ENCODE measurements at places on chromosomes 3 and 15. TPM values are rescaled to one million over a fixed set of nuclear protein-coding genes. Genes with fewer than 3 reads are reported as not detected.

DNA sequence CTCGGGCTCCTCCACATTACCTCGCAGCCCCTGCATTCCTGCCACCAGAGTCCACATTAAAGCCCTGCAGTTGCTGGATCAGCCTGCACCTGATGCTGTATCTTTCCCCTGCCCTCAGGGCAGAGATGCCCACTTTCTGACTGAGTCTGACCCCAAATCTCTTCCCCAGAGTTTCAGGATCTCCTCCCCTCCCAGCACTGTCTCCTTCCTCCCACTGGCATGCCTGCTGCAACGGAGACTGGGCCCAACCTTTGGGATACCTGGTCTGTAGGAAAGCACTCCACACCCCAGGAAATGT, 20.6 kb upstream of the GP9 start:
- no peak for DNase-seq

GRCh38 chr15:42491539-42492225, 741 bp upstream of the ZNF106 start:
- no peak for DNase-seq

DNA sequence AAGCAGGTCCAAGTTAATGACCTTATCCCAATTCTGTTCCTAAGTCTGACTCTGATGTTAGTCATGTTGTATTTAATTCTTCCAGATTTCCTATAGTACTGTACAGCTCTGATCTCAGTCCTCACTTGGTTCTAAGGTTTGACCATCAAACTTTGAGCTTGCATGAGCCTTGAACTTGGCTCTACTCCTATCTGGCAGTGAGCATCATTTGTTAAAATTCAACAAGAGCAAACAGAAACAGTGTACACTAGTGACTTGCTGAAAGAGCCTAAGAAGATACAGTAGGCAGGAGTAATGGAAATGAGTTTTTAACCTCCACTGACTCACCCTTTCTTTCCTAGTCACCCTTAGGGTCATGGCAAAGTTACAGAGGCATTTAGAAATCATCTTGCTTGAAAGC, 451.1 kb upstream of the TPRG1 start:
- DNase-seq, result no peak

Gene FGD5
- 3.1 TPM for total RNA-seq

Gene CLDN18
- total RNA-seq, result not detected

All from glutamatergic neuron (in vitro differentiated cells).